ENCODE measurements at places on chromosomes 11 and 22.

DNA sequence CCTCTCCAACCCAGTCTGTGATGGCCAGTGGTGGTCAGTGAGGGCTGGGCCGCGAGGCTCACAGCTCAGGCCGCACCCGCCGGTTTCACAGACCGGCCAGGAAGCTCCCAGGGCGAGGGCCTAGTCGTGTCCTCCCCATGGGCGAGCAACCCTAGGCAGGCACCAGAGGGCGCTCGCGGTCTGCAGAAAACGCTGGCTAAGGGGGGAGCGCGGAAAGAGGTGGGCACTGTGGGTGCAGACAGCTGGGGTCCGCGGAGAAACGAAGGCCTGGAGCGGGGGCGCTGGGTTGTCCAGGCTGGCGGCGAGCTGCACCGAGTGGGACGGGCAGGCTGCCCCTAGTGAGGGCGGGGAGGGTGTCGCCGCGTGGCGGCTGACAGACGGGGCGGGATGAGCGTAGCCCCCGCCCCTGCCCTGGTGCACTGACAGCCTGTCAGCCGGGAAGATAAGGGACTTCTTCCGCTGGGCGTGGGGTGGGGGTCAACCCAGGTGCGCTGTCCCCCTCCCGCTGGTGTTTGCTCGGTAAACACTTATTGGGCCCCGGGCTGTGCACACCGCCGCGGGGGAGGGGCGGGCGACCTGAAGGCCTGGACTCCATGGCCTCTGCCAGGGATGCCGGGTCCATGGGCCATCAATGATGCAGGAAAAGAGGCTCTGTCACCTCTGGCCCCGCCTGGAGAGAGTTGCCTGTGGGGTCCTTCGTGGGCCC lies 7.5 kb downstream of the GP1BB start:
- peak; percentile 57 for DNase-seq

GRCh38 chr11:110349138-110349996 lies 53.0 kb upstream of the RDX start:
- peak; percentile 16 for DNase-seq

- DNase-seq = peak; percentile 66
Observed at GRCh38 chr11:111765984-111766833, at the start of gene PPP2R1B. Gene PPP2R1B, minus strand, starts transcription at chr11:111766389. Its CDS starts 28 bp downstream, at chr11:111766361.

- peak; percentile 84 for DNase-seq
Observed at GRCh38 chr11:47393163-47394049, 15.0 kb upstream of the SLC39A13 start.

DNA sequence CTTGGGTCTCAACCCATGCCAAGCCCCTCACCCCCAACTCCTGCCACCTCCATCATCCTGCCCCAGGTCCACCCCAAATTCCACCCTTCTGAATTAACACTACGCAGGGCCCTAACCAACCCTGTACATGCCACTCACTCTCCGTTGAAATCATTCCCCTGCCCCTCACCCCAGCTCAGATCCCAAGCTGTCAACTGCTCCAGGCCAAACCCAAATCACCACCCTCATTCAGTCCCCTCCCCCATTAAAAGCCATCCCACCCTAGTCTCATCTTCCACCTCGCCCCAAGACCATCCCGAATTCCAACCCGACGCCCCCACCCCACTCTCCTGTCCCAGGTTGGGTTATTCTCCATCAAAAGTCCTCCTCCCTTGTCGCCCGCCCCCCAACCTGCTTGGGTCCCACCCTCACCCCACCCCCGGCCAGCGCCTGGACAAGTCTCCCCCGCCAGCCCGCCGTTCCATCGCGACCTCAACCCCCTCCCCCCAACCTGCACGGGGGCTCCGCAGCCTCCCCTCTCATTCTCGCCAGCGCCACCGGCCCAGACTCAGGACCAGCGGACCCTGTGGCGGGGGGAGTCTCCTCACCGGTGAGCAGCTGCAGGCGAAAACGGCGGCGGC lies 466 bp downstream of the FAM168A start:
- no peak for DNase-seq

DNA sequence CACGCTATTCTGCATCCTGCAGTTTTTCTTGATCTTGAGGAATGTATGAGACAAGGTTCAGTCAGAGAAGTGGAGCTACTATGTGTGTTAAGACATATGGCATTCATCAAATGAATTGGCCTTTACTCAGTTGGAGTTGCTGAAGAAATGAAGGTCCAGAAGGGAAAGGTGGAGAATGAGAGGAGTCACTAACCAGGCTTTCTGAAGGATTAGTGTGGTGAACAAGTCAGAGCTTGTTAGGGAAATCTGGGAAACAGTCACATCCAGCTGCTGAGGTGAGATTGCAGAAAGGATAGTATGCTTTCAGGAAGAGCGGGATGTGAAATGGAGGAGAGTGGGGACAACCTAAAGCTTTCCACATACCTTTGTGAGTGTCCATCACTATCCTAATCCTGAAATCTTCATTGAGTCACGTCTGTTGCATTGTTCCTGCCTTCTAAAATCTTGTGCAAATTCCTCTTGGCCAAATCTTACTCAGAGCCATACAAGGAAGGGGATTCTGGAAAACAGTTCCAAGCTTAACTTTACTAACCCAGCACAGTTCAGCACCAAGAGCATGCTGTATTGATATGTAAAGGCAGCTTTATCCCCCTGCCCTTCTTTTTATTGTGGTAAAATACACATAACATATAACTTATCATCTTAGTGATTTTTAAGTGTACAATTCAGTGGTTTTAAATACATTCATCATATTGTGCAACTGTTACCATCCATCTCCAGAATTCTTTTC lies 11.4 kb upstream of the PITPNB start:
- DNase-seq = no peak

GRCh38 chr22:28815111-28815510 lies 14.7 kb upstream of the XBP1 start:
- DNase-seq = no peak

- DNase-seq = peak; percentile 70
Observed at GRCh38 chr11:125123947-125124617, 12.7 kb upstream of the TMEM218 start.

GRCh38 chr11:1129611-1130160 lies 28.1 kb upstream of the MUC5AC start:
- no peak for DNase-seq

- no peak for DNase-seq
Observed at GRCh38 chr22:37365950-37366349, 61.3 kb downstream of the ELFN2 start.

DNA sequence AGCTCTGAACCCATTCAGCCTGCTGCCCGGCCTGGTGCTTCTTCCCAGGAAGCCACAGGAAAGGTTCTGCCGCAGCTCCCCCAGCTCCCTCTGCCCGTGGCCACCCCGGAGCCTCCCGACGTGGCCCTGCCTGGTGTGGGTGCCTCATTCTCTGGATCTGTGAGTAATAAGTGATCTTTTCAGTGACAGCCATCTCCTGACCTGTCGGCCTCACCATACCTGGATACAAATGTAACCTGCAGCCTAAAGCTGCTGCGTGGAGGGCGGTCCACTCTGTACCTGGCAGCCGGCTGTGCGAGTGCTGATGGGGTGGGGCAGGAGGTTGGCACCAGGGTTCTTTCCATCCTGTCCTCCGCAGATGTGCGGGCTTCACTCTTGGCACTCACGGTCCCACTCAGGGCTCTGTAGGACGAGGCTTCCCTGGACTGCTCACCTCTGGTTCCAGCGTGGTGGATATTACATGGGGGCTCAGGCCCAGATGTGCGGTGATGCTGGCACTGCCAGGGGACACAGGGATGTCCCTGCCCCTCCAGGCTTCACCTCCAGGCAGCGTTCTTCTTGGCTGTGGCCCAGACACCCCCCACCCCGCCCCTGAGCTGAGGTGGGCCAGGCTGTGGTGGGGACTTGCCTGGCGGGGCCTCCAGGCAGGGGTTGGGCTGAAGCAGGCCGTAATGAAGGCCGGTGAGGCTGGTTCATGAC lies 748.5 kb downstream of the BRD1 start:
- DNase-seq = no peak

Measured in iris pigment epithelial cell (primary cell).